ENCODE measurements at places on chromosomes 3 and 15.

- DNase-seq = no peak
These were observed 36.2 kb upstream of the ATOSA start for GRCh38 chr15:52715411-52715810.

DNA sequence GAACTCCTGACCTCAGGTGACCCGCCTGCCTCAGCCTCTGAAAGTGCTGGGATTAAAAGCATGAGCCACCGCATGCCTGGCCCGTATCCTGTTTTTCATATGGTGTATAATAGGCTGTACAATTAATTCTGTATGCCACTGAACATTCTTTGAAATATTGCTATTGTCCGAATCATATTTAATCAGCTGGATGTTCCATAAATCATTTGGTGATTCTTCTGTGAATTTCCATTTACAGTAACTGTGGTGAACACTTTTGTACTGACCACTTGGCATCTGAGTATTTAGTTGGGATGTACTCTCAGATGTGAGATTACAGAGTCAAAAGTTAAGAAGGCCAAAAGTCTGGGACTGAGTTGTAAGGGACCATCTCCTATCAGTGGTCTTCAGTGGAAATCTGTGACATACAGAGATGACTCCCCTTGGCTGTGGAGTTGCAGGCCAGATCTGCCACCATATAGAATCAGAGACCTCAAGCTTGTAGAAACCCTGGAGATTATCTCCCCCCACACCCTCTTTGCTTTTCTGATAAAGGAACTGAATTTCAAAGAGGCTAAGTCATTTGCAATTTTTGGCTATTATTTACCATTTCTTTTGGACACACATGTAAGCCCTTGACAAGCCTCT, 25.7 kb upstream of the DYNC1LI1 start:
- DNase-seq = no peak

GRCh38 chr3:124532071-124532470, 198.2 kb upstream of the UMPS start:
- no peak for DNase-seq

DNA sequence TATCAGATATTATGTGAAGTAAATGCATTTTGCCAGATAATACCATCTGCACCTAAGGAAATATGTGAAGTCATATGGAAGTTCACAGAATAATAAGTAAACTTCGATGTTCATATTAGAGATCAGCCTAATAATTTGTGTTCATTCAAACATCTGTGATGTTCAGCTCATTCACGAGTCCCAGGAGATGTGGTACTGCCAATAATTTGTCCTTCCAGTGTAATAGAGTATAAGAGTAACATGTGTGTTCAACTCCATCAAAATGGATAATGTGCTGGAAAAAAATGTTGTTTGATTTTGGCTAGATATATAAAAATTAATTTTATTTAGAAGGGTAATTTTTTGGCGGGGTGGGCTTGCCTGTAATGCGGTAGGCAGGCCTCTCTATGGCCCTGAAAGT, 75.4 kb upstream of the ARL6 start:
- no peak for DNase-seq

- DNase-seq = no peak
These were observed 95.5 kb downstream of the ST6GAL1 start for GRCh38 chr3:187025656-187026316.

DNA sequence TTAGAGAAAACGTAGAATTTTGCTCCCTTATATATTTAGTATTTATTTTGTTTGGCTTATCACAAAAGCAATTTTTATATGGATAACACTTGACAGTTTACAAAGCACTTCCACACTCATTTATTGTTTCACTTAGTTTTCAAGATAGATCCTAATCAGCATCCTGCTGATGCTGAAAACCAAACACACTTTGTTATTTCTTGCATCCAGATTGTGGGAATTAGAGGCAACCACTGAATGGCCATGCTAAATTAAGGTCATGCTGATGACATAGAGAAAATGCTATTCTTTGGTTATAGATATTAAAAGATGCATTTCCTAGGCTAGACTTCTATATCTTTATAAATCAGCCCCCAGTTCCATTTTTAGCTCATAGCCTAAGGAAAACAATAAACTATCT, 474.1 kb upstream of the KCNMB2 start:
- no peak for DNase-seq

GRCh38 chr3:32140943-32141342, 34.5 kb downstream of the GPD1L start:
- DNase-seq = no peak

GRCh38 chr3:145939431-145939830, 221.6 kb downstream of the PLOD2 start:
- DNase-seq = no peak

GRCh38 chr15:45476410-45476809, 46.1 kb downstream of the SLC30A4 start:
- no peak for DNase-seq

DNA sequence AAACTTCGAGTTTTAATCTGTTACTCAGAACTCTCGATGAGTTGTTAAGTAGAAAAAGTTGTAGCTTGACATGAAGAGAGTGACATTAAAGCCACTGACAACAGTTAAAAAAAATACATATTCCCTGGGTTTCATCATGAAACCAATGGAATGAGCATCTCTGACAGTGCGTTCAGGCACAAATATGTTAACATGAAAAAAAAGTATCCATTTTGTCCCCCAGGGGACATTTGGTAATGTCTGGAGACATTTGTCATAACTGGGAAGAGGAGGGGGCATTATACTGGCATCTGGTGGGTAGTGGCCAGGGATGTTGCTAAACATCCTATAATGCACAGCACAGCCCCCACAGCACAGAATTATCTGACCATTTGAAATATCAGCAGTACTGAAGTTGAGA, 14.8 kb upstream of the FOXP1 start:
- no peak for DNase-seq

DNA sequence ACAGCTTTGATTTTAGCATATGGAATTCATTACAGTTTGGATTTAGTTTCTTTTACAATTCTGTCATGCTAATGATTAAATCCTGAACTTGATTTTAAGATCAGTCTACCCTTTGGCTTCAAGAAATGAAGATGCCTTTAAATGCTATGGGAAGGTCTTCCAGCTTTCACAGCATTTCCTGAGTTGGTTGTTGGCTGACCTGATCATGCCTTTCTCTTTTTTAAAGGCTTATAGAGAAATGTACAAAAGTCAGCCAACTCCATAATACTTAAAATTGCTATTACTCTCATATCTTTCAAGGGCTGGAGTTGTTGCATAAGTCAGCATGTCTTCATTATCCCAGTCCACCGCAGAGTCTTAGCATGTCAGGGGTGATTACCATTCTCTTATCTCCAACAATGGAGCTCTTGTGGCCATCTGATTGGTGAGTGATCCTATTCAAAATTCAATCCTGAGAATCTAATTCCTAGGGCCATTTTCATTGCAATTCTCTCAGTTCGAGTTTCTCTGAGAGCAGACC, 123.8 kb downstream of the GMNC start:
- no peak for DNase-seq

- DNase-seq = no peak
These were observed 62.0 kb downstream of the TLE3 start for GRCh38 chr15:70035719-70036077.

GRCh38 chr15:90344662-90345061, 7.4 kb upstream of the ZNF774 start:
- DNase-seq = no peak

- no peak for DNase-seq
These were observed 41.5 kb downstream of the MGLL start for GRCh38 chr3:127780536-127781400.

- DNase-seq = no peak
These were observed 8.3 kb upstream of the SUCLG2 start for GRCh38 chr3:67662733-67663132.

DNA sequence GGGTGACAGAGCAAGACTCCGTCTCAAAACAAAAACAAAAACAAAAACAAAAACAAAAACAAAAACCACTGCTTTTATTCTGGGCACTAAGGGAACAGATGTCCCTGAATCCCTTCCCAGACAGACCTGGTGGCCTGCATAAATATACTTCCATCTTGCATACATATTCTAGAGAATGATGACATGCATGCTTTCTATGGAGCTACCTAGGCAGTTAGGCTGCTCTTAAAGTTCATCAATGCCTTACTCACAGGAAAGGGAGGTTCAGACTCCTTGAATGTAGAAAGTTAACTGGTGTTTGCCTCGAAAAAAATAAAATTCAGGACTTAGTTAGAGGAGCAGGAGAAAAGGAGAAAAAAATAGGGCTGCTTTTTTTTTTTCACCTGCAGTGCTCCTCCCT, 72.6 kb downstream of the C3orf38 start:
- no peak for DNase-seq

DNA sequence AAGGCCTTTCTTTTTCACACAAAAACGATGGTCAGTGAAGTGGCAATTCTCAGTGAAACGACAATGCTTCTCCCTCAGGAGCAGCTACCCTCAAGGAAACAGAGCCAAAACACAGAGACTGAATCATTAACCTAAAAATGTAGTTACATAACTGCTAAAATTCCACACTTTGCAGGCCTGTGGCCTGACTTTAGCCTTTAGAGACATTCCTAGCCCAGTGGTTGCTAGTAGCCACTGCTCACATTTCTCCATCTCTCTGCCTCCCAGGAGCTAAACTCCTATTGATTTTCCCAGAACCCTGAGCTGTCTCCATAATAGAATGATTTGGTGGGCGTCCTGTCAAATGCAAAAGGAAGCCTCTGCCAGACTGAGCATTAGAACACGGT, 630.1 kb upstream of the KCNMB2 start:
- no peak for DNase-seq

GRCh38 chr3:129315223-129315997, 36.7 kb downstream of the HMCES start:
- DNase-seq = no peak

DNA sequence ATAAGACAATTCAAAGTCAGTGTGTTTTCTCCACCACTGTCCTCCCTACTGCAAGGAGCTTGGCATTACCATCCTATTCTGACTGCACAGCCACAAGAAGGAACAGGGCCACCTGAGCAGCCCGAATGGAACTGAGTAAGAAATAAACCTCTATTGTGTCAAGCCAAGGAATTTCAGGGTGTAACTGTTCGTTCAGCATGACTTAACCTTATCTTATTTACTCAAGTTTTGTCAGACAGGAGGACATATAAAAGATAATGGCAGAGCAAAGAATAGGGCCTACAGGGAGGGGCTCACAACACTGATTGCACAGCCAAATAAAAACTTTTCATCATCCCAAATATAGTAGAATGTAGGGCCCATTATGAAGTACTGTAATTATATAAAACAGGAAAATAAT, 236.1 kb downstream of the NEK10 start:
- no peak for DNase-seq

DNA sequence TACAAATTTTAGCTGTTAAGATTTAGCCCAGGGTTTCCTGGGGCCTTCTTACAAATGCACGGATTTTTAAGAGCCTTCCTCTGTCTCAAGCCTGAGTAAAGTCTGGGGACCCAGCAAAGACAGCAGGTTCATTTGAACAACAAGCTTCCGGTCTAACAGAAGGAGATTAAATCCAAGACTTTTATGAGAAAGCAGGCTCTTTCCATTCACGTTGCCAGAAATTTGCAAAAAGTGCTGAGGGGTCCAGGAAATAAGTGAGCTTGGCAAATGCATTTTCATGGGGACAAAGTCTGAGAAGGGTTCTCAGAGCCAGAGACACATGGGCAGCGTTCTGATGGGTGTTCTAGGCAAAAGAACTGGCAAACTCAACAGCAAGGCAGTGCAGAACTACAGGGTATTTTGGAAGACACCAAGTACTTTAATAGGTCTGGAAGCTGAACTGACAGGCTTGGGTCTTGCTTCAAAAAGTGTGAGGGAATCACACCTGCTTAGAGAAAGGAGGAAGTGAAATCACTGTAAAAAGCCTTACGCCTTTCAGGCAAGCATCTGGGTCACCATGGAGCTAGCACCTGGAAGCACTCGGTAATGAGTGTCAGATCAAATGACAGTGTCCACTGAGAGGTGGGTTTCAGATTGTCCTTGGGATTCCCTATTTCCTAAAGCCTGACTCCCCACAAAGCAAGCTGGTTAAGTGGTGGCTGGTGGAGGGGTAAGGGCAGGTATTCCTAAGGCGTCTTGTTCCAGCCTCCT, 115.8 kb upstream of the ARHGEF3 start:
- no peak for DNase-seq

GRCh38 chr3:4067893-4068292, 235.3 kb upstream of the SETMAR start:
- DNase-seq = no peak

GRCh38 chr3:176328198-176328597, 869.1 kb downstream of the TBL1XR1 start:
- DNase-seq = no peak

DNA sequence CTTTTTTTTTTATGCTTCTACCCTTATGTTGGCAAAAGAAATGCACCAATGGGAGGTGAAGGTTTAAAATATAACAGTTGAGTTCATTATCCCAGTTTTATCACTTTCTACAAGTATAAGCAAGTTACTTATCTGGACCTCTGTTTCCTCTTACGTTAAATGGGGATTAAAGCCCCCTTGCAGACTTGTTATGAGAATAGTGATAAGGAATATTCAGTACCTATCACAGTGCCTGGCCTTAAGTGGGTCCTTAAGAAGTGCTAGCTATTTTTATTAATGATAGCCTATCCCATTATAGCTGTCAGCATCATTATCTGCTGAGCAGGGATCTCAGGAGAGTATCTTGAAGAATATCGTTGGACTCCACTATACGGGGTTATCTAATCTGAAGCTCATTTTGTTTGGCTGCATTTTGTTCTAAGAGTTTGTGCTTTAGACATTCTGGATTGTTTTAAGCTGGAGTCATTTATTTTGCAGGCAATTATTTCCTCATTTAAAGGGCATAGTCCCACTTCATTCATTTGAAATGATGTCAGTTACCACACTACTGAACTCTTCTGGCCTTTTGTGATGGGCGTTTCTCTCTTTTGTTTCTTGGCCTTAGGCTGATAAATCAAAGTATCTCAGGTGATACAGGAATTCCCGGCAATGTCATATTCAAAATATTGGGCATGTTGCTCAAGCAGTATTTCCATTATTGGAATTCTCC, 28.8 kb downstream of the RAB8B start:
- no peak for DNase-seq

DNA sequence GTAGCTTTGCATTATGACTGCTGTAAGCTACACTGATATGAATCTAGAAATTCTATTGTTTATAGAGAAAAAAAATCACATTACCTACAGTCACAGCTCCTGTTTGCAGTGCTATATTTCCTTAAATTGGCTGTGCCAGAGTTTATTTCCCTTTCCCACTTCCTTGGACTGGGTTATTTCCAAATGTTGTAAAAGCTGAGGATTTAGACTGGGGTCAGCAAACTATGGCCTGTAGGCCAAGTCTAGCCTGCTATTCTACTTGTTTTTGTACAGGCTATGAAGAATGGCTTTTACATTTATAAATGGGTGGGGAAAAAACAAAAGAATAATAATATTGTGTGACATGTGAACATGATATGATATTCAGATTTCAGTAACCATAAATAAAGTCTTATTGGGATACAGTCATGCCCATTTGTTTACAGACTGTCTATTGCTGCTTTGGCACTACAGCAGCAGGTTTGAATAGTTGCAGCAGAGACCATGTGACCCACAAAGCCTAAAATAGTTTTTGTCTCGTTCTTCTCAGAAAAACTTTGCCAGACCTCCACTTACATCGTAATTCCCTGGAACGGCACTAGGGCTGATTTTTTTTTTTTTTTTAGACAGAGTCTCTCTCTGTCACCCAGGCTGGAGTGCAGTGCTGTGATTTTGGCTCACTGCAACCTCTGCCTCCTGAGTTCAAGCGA, 7.8 kb downstream of the GLDN start:
- no peak for DNase-seq

Data from activated CD8-positive, alpha-beta memory T cell treated with anti-CD3 and anti-CD28 coated beads for 4 hours (primary cell).